ENCODE measurements at places on chromosomes 3 and 15.

DNA sequence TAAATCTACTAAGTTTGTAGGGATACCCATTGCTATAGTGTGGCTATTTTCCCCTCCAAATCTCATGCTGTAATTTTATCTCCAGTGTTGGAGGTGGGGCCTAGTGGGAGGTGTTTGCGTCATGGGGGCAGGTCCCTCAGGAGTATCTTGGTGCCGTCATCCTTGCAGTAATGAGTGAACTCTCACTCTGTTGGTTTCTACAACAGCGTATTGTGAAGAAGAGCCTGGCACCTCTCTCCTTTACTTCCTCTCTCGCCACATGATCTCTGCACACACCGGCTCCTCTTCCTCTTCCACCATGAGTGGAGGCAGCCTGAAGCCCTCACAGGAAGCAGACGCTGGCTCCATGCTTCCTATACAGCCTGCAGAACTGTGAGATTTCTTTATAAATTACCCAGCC is 34.0 kb upstream of the TRPM1 start:
- no peak for DNase-seq

- DNase-seq = no peak
These were observed 340.3 kb downstream of the FOXP1 start for GRCh38 chr3:71243229-71243628.

GRCh38 chr3:150784747-150785125 is 21.8 kb upstream of the SIAH2 start:
- no peak for DNase-seq

GRCh38 chr15:70762469-70763119 is 764 bp downstream of the UACA start:
- DNase-seq = no peak

DNA sequence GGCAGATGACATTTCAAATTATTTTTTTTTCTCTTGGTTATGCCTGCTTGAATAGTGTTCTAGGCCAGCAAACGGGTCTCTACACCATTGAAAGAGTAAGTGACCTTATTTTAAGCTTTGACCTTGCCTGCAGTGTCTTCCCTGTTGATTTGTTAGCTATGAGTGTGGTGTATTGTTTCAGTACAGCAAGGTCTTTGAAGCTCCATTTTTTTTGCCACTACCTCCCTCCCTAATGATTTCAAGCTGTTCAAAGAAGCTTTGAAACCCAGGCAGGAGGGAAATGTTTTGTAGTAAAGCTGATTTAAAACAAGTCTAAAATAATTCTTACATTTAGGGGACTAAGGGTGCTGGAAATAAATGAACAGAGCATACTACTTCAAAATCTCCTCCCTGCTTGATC is 1249.8 kb downstream of the ROBO1 start:
- no peak for DNase-seq

GRCh38 chr15:76060118-76060989 is 569 bp downstream of the TMEM266 start:
- DNase-seq = no peak

Measured in suprapubic skin (tissue), 4 donors.